ENCODE measurements at places on chromosomes 11 and 22. TPM values are rescaled to one million over a fixed set of nuclear protein-coding genes. Genes with fewer than 3 reads are reported as not detected.

- no peak for DNase-seq
These were observed 63.4 kb downstream of the SMIM38 start for GRCh38 chr11:69218946-69219720.

DNA sequence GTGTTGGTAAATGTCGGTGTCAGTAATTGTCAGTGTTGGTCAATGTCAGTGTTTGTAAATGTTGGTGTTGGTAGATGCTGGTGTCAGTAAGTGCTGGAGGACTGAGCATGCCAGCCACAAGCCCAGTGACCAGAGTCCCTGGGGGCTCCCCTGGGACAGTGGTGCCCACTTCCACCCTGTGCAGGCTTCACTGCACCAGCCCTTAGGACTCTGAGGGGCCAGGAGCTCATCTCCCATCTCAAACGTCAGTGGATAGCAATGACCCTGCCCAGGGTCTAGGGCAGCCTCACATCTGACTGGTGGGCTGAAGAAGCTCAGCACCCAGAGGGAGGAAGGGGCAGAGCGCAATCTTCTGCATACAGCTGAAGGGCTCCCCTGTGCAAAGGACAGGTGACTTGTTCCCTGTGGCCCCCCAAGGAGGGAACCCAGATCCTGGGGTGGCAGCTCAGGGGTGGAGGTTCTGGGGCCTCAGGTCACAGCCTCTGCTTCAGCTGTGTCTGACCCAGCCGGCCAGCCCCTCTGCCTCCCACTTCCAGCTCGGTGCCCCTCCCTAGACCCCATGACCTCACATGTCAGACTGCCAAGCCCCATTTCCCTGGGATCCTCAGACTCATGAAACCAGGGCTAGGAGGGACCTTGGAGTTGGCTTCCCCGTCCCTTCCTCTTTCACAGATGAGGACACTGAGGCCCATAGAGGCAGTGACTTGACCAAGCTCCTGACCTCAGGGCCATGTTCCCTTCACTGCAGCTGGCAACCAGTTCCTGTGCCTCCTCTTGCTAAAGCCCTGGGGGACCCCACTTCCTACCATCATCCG is 138.4 kb downstream of the CRYBB2 start:
- no peak for DNase-seq

DNA sequence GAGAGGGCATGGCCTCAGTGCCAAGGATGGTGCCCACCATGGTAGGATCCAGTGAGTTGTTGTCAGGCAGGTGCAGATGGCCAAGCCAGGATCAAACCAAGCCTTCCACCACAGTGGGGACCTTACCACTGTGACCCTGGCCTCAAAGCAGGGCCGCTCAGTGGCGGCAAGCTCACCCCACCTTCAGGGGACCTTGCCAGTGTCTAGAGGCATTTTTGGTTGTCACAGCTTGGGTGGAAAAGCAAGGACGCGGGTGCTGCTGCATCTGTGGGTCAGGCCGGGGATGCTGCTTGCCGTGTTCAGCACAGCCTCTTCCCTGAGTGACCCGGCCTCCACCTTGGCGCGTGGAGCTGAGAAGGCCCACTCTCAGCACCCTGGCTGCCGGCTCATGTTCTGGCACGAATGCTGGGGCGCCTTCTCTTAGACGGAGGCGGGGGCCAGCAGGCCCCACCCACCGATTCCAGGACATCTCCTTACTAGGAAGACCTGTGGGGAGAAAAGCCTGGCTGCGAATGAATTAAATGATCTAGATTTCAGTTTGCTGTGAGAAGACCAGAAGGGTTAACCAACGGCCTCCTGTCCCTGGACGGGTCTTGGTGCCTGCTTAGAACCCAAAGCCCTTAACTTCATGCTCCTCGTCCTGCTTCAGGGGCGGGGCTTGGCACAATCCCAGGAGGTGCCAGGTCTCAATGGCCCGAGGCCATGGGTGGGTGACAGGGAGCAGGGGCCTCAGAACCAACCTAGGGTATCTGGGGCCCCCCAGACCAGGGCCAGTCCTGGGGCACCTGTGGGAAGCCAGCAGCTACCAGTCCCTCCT is 18.9 kb downstream of the TRMU start:
- DNase-seq: no peak

DNA sequence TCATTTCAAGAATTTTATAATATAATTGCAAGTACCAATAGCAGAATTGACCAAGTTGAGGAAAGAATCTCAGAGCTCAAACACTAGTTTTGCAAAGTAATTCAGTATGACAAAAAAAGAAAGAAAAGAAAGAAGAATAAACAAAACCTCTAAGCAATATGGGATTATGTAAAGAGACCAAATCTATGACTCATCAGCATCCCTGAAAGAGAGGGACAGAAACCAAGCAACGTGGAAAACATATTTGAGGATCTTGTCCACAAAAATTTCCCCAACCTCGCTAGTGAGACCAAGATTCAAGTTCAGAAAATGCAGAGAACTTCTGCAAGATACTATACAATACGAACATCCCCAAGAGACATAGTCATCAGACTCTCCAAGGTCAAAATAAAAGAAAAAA is 203.7 kb upstream of the DDI1 start:
- DNase-seq: peak; percentile 5

- DNase-seq: no peak
These were observed 205.6 kb downstream of the ADAMTS15 start for GRCh38 chr11:130653838-130654636.

DNA sequence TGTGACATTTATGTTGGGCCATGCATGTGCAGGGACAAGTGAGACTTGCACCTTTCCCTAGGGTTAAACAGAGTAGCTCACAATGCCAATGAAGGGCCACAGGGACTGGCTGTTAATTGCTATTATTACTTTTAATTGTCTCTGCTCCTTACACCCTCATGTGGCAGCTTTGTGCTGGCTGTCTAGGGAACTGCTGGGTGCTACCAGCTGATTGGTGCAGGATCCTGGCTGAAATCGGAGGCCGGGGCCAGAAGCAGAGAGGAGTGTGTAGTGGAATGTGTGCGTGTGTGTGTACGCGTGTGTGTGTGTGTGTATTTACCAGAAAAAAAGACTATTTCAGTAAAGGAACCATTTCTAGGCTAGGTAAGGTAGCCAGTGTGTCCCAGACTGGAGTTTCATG is 302.5 kb downstream of the CTTN start:
- no peak for DNase-seq

GRCh38 chr11:123532131-123532530 is 102.1 kb downstream of the GRAMD1B start:
- peak; percentile 11 for DNase-seq

DNA sequence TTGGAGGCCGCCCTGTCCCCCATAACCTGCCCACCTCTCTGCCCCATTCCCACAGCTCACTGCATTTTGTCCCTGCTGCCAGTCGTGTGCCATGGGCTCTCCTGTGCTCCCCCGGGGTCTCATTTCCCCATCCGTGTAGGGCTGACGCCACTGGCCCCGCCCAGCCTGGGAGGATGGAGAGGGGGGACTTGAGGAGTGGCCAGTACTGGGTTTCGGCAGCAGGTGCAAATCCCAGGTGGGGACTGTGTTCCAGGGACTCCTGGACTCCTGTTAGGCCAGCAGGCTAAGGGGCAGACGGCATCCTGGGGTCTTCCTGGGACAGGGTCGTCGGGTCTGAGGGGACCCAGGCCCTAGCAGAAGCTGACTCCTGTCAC is 1.2 kb upstream of the MYO7A start:
- DNase-seq: no peak

GRCh38 chr22:28014211-28015045 is 95.4 kb upstream of the PITPNB start:
- no peak for DNase-seq

DNA sequence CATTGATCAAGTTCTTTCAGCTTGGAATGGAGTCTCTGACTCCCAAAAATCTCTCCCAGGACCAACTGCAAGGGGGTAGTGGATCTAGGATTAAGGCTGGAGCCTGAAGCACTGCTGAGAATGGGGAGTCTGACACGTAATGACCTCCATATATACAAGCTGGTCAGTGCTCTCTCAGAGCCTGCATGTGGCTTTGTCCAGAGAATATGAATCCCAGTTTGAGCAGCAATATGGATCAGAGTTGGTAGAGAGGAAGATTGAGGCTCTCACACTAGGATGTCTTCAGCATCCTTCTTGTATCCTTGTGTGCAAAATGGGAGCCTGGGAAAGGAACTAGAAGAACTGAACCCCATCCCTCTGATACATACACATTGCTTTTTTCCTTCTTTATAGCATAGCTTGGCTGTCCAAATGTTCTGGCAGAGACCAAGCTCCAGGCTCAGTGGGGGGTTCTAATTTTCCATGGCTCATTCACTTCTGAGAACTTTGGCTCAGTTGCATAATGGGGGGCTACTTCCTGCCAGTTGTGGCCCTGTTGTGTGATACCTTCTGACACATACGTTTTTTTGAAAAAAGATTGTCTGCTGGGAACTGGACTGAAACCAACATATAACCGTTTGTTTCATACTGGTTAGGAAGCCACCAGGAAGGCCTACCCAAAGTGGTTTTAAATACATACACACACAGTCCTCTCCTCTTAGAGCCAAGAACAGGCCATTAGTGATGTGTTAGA is 138.2 kb downstream of the ETS1 start:
- no peak for DNase-seq

DNA sequence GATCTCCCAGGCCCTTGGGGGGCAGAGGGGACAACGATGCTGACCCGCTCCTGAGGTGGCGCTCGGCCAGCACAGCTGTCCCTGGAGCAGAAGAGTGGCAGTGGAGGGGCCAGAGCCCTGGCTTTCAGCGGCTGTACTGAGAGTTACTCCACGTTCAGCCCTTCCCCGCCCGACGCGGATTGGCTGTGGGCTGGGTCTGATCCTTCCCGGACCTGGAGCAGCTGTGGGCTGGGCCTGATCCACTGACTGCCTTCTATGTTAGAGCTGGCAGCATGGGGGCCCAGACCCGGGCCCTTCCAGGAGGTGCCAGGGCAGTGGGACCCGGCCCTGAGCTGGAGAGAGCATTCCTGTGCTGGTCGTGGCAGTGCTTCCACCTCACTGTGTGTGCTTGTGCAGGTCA is 27.8 kb downstream of the YWHAH start:
- no peak for DNase-seq

DNA sequence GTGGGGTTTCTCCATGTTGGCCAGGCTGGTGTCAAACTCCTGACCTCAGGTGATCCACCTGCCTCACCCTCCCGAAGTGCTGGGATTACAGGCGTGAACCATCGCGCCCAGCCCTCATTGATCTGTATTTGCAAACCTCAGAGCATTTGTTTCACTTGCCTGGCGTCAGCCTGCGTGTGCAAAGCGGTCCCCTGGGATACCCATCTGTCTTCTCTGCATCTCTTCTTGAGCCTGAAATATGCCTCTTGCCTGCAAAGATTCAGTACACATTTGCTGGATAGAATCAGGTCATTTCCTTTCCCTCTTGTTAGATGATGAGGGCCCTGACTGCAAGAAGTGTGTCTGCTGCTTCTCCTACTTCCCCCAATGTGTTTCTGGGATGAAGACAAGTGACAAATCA is 1291.0 kb downstream of the TBC1D22A start:
- DNase-seq: no peak

DNA sequence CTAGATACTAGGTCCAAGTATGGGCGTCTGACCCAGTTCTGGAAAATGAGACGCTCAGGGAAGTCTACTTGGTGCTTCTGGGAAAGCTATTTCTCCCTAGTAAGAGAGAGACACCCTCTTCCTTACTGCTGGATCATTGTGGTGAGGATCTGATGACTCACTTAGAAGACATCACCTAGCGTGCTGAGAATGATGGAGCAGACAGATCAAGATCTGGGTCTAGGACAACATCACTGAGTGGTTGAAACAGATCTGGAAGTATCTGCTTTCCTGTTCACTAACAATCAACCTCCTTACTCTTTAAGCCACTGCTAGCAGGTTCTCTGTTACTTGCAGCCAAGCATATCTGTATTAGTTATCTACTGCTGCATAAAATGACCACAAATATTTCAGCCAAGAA is 38.3 kb upstream of the HMGXB4 start:
- DNase-seq: peak; percentile 92

GRCh38 chr11:28833169-28833568 is 725.0 kb downstream of the METTL15 start:
- no peak for DNase-seq

DNA sequence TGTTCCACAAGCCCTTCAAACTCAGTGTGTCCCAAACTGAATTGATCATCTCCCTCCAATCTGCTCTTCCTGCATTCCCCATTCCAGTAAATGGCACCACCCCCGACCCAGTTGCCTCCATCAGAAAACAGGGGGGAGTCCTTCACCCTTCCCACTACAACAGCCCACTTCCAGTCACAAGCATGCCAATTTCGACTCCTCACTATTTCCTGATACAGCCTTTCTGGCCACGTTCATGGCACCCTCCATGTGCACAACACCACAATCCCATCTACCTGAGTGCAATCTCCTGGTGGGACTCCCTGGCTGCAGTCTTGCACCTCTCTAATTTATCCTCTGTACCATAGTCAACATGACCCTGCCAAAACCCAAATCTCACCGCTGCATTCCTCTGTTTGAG is 1.6 kb upstream of the DNAL4 start:
- no peak for DNase-seq

DNA sequence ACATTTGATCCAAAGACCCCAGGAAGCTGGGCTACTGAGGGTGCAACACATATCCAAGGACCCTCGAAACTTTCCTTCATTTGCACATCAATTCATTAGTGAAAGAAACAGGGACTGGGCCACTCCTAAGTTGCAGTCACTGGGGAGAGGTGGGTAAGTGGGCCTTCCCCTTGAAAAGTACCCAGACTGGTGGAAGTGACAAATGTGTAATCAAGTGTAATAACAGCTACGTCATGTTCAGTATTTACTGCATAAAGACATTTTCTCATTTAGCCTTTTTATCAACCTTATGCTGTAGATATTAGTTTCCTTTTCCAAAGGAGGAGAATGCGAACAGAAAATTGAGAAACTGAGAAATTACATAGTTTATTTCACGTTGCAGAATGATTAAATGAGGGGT is 101.9 kb upstream of the OLFML1 start:
- no peak for DNase-seq

- DNase-seq: no peak
These were observed 45.5 kb downstream of the ENDOD1 start for GRCh38 chr11:95135155-95135554.

DNA sequence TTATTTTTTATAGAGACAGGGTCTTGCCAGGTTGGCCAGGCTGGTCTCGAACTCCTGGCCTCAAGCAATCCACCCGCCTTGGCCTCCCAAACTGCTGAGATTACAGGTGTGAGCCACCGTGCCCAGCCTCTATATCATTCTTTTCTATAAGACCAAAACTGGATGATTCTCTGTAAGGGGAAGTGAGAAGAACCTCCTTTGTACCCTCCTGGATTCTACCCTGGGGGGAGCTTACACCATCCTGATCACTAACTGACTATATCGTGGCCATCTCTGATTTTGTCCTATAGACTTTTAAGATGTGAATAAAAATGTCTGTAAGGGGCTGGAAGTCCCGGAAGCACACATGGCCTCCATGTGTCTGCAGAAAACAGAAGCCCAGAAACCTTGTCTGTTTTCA is 9.1 kb downstream of the PIWIL4 start:
- DNase-seq: no peak

GRCh38 chr11:133699071-133699470 is 146.2 kb downstream of the SPATA19 start:
- DNase-seq: no peak

The SOX6 gene
- not detected for total RNA-seq

The SLC25A18 gene
- total RNA-seq: not detected

The API5 gene
- total RNA-seq: 104 TPM

The RAB36 gene
- 0.11 TPM for total RNA-seq

The SMIM35 gene
- total RNA-seq: not detected

The ACP2 gene
- 76.6 TPM for total RNA-seq

The SLC25A45 gene
- total RNA-seq: 1.4 TPM

The BAIAP2L2 gene
- total RNA-seq: 0.06 TPM

The ISX gene
- not detected for total RNA-seq

The PYGM gene
- total RNA-seq: not detected

The OR4B1 gene
- not detected for total RNA-seq

The ZP1 gene
- total RNA-seq: 0.57 TPM

The CCDC116 gene
- 0.26 TPM for total RNA-seq

The ARAP1 gene
- total RNA-seq: 50.1 TPM

The TEX54 gene
- total RNA-seq: not detected

The OR5B21 gene
- not detected for total RNA-seq

Measured in LHCN-M2 (cell line).